ENCODE measurements at places on chromosomes 7 and 10.

DNA sequence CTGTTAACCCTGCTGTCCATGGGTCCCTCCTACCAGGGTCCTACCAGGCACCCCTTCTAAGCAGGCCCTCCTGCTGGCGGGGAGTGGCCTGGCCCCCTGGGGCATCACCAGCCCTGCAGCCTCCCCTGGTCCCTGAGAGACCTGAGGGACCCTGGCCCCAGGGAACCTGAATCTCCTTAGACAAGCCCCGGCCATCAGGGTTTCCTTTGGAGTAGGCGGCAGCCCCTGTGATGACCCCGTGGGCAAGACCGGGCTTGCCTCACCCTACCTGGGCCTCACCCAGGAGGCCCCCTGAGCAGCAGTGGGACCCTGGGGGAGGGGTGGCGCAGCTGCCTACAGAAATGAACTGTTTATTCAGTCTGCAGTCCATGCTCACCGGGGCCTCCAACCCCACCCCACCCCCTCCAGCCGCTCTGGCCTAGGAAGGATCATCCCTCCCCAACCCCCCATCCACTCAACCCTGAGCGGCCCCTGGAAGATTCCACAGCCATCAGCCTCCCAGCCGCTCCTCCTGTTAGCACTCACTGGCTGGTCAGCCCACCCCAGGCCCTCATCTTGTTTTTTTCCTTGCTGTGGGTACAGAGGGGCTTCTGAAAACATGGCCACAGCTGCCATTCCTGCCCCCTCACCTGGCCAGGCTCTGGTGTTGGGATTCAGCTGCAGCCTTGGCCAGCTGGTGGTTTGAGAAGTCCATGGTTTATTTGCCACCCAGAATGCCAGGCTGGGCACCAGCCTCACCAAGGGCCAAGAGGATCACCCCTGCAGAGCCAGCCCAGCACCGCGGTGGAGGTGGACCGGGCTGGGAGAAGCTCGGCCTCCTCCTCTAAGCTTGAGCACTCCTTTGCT, 34.8 kb upstream of the CHST15 start:
- no peak for DNase-seq

GRCh38 chr10:113560071-113560470, 7.2 kb downstream of the HABP2 start:
- DNase-seq, result no peak

DNA sequence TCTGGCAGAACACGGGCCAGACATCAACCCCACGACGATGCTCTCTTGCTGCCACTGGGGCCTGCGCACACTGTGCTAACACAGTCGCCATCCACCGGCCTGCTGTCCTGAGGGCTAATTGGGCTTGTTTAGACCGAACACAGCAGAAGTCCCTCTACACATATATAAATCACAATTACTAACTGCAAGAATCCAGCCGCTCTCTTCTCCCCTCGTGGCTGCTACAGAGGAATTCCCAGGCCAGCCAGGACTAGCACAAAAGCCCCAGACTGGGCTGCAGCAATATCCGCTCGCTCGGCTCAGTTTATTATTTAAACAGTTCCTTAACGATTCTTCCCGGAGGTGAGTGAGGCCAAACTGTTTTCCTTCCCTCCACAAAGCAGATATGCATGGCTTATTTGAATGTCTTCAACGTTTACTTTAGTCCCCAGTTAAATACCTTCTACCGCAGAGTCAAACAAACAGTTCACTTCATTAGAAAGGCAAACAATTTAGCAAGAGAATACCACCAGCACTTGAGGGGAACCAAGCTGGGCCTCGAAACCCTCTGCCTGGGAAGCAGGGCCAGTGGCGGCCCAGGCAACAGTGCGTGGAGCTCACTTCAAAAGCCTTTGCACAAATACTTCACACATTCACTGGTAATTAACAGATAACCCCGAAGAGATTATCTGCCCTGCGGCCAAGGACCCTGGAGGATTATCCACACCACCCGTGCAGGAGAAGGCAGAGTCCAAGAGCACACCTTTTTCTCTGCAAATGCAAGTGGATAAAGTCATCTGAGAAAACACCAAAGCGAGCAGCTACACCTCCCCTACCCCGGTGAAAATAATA, 145.3 kb downstream of the GLI3 start:
- DNase-seq, result no peak

- no peak for DNase-seq
Observed at GRCh38 chr7:107914831-107915230, 23.8 kb downstream of the DLD start.

- no peak for DNase-seq
Observed at GRCh38 chr7:55034776-55035175, 16.0 kb downstream of the EGFR start.

GRCh38 chr7:123231021-123232000, 31.5 kb upstream of the SLC13A1 start:
- DNase-seq, result no peak

DNA sequence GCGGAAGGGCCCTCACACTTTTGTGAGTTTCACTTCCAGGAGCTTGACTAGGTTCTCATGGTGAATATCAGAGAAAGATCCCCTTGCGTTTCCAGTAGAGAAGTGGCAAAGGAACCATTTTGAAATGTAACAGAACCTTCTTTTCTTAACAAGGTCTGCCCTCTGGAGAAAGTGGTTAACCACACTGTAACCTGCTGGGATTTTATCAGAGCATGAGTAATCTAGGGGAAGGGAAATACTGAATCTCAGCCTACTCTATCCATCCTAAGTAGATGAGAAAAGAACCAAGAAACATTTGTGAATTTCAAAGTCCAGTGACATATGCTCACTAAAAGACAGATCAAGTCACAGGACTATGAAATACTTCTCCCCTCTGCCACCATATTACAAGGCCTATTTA, 235.5 kb downstream of the ZEB1 start:
- no peak for DNase-seq

DNA sequence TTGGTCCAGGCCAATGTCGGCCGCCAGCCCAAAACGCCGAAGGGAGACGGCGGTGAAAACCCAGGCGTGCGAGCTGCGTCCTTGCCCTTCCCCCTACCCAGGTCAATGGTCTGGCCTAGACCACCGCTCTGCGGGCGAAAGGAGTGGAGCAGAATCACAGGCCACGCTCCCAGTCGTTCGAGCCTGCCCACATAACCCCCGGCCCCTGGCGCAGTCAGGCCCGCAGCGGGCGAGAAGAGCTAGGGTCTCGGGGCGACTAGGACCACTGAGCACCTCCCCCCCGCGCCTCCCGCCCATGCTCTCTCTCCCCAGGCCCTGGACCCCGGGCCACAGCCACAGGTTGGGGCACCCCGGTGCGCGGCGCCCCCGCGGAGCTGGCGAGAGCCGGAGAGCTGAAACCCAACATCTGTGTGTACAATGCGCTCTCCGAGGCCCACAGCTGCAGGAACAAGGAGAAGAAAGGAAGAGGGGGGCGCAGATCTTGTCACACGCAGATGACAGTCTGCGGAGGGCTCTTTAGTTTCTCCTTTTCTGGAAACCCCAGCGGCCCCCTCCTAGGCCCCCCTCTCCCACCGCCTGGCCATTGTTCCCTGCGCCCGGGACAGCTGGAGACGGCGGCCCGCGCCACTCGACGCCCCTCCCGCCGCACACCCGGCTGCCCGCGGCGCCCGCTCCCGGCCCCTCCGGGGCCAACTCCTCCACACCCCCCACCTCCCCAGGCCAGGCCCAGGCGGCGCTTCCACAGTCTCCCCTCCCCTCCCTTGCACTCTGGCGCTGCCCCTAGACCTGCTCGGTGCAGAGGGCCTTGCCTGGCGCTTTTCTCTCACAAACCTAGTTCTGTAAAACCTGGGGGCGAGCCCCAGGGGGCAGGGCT, 355.0 kb downstream of the DNAJB6 start:
- no peak for DNase-seq

- DNase-seq, result no peak
Observed at GRCh38 chr7:12357508-12357907, 46.2 kb downstream of the VWDE start.

DNA sequence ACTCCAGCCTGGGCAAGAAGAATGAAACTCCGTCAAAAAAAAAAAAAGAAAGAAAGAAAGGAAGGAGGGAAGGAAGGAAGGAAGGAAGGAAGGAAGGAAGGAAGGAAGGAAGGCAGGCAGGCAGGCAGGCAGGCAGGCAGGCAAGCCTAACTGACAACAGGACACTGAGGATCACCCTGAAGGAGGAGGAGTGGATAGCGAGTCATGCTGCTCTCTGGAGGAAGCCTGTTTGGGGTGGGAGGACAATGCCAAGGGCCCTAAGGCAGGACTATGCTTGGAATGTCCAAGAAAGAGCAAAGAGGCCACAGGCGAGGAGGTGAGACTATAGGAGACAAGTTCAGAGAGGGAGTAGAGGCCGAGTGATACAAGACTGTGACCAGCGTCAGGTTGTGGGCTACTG, 107.0 kb upstream of the PARD3 start:
- DNase-seq, result no peak

- DNase-seq, result no peak
Observed at GRCh38 chr10:71939861-71940474, 24.2 kb upstream of the CHST3 start.

All from bone marrow (tissue), 2 donors.